Endodermal cell (in vitro differentiated cells): ENCODE measurements at places on chromosomes 5 and 9. TPM values are rescaled to one million over a fixed set of nuclear protein-coding genes. Genes with fewer than 3 reads are reported as not detected.
A peak's percentile ranks its signal among the peaks of the same experiment; 100 is the strongest.

DNA sequence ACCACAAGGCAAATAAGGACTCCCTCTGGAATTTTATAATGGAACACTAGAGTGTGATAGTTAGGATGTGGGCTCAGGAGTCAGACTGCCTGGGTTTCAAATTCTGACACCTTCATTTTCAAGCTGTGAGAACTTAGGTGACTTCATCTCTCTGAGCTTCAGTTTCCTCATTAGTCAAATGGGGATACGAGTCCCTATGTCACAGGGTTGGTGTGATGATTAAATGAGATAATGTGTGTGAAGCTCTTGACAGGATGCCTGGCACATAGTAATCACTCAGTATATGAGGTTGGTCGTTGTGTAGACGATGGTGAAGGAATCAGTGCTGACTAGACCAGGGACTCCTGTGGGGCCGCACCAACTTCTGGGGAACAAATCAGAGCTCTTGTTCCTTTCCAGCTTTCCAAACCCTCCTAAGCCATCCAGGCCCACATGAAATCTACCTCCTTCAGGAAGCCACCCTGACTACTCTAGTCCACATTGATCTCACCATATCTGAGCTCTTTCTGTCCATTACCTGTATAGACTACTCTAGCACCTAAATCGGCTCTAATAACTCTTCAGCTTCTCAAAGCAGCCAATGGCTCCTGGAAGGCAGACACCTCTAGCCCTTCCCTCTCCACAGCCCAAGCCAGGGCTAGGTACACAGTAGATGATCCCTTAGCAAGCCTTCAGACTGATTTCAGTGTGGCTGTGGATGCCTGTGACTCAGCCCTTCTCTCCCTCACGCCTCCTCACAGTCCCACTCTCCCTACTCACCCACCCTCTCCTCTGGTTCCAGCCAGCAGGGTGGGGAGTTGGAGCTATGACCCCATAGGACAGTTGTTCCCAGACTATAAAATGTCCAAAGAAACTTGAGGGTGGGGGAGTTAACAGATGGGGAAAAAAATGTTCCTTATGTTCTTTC is 2.5 kb upstream of the TCF7 start:
- H3K4me1 ChIP-seq = peaks cover 3% of the 10 kb centered on the region
- H3K4me3 ChIP-seq = no peak overlapping the region
- no peak for DNase-seq
- H3K36me3 ChIP-seq = peaks cover 9% of the 10 kb centered on the region
- no peaks in the 10 kb centered on the region for H3K27me3 ChIP-seq

GRCh38 chr9:34419716-34420504 is 38.5 kb downstream of the FAM219A start:
- H3K4me3 ChIP-seq = no peak overlapping the region
- H3K36me3 ChIP-seq = no peaks in the 10 kb centered on the region
- no peaks in the 10 kb centered on the region for H3K27me3 ChIP-seq
- no peak overlapping the region for H3K27ac ChIP-seq
- H3K4me1 ChIP-seq = no peaks in the 10 kb centered on the region

GRCh38 chr5:40717281-40717680 is 37.6 kb downstream of the PTGER4 start:
- H3K27ac ChIP-seq = no peak overlapping the region
- H3K4me3 ChIP-seq = no peak overlapping the region
- peaks cover 23% of the 10 kb centered on the region for H3K36me3 ChIP-seq
- no peaks in the 10 kb centered on the region for H3K27me3 ChIP-seq
- DNase-seq = no peak

DNA sequence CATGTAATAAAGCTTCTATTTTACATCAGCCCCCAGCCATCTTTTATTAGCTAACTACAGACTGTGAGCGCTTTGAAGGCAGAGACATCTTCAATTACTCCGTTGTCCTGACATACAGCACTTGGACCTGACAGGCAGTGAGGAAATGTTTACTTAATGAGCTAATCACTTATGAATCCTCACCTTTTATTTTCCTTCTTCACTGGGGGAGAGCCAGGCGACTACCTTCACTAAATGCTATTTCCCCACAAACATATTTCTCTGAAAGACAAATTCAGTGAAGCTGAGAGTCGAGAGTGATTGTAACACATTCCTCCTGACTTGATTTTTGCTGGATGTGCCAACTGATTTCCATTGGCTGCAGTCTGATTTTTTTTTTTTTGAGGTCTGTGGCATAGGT is 192.1 kb upstream of the CLINT1 start:
- no peaks in the 10 kb centered on the region for H3K27me3 ChIP-seq
- no peaks in the 10 kb centered on the region for H3K36me3 ChIP-seq
- H3K4me1 ChIP-seq = no peaks in the 10 kb centered on the region
- no peak for DNase-seq
- no peak overlapping the region for H3K4me3 ChIP-seq

- DNase-seq = no peak
- peaks cover 24% of the 10 kb centered on the region for H3K27me3 ChIP-seq
- no peak overlapping the region for H3K4me3 ChIP-seq
- no peak overlapping the region for H3K27ac ChIP-seq
- no peaks in the 10 kb centered on the region for H3K4me1 ChIP-seq
Observed at GRCh38 chr9:97506306-97506705, 4.8 kb downstream of the TMOD1 start.

- no peaks in the 10 kb centered on the region for H3K36me3 ChIP-seq
- no peak overlapping the region for H3K27ac ChIP-seq
- DNase-seq = no peak
- H3K4me3 ChIP-seq = no peak overlapping the region
- H3K27me3 ChIP-seq = no peaks in the 10 kb centered on the region
- peaks cover 5% of the 10 kb centered on the region for H3K4me1 ChIP-seq
Observed at GRCh38 chr5:145068721-145069120, 766.4 kb downstream of the PRELID2 start.

- no peaks in the 10 kb centered on the region for H3K4me1 ChIP-seq
- DNase-seq = no peak
- no peaks in the 10 kb centered on the region for H3K27me3 ChIP-seq
- no peak overlapping the region for H3K4me3 ChIP-seq
- H3K36me3 ChIP-seq = peaks cover 9% of the 10 kb centered on the region
- H3K27ac ChIP-seq = no peak overlapping the region
Observed at GRCh38 chr9:94961870-94962269, 235.4 kb downstream of the AOPEP start.

- no peaks in the 10 kb centered on the region for H3K27me3 ChIP-seq
- H3K27ac ChIP-seq = peak overlapping the region; percentile 66
- no peaks in the 10 kb centered on the region for H3K36me3 ChIP-seq
- DNase-seq = peak; percentile 80
- peak overlapping the region; percentile 87 for H3K4me3 ChIP-seq
Observed at GRCh38 chr5:137734962-137735554, 831 bp downstream of the KLHL3 start.

Gene KIAA1958
- total RNA-seq = 49.1 to 51.9 TPM (median 50.9 TPM) in 3 replicates

Gene EIF4E1B
- total RNA-seq = 0.96 to 2.2 TPM (median 2.0 TPM) in 3 replicates

Gene RLN2
- 2.3 and 3.2 TPM in 2 replicates for total RNA-seq

Gene ZNF618
- 31.5 and 37.5 TPM in 2 replicates for total RNA-seq

Gene MAPK9
- total RNA-seq = 42.7 and 45.6 TPM in 2 replicates

Gene PCDHA10
- total RNA-seq = 7.1 to 10.8 TPM (median 10.2 TPM) in 3 replicates
